ENCODE measurements at places on chromosomes 2 and 18.
A peak's percentile ranks its signal among the peaks of the same experiment; 100 is the strongest.

- DNase-seq = no peak
Observed at GRCh38 chr2:144415386-144415785, 104.5 kb downstream of the ZEB2 start.

- no peak for DNase-seq
Observed at GRCh38 chr2:120863661-120864320, 128.1 kb downstream of the GLI2 start.

DNA sequence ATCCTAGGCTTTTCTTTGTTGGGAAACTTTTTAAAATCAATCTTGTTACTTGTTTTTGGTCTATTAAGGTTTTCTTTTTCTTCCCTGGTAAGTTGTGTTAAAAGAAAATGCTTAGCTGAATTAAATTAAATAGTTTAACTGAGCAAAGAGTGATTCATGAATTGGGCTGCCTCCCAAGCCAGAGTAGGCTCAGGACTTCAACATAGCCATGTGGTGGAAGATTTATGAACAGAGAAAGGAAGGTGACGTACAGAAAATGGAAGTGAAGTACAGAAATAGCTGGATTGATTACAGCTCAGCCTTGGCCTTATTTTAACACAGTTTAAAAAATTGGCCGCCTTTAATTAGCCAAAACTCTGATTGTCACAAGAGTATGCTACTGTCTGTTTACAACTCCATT lies 27.9 kb upstream of the GALNT5 start:
- DNase-seq = no peak

- DNase-seq = no peak
Observed at GRCh38 chr18:76592981-76593381, 97.9 kb upstream of the ZNF516 start.

DNA sequence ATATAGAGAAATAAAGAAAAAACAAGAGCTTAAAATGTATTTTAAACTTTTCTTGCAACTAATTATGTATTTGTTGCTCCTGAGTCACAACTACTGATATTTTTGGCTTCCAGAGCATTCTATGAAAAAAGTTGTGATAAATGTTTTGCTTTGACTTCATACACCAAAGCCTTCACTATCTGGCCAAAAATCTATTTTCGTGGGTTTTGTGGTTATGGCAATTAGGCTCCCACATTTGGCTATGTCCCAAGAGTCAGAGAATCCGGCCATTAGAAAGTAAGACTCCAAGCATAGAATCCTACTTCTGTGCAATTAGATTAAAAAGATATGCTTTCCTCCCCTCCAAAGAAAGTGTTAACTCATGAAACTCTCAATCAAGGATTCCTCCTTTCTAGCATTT lies 1456.1 kb upstream of the ACVR2A start:
- DNase-seq = peak; percentile 88

DNA sequence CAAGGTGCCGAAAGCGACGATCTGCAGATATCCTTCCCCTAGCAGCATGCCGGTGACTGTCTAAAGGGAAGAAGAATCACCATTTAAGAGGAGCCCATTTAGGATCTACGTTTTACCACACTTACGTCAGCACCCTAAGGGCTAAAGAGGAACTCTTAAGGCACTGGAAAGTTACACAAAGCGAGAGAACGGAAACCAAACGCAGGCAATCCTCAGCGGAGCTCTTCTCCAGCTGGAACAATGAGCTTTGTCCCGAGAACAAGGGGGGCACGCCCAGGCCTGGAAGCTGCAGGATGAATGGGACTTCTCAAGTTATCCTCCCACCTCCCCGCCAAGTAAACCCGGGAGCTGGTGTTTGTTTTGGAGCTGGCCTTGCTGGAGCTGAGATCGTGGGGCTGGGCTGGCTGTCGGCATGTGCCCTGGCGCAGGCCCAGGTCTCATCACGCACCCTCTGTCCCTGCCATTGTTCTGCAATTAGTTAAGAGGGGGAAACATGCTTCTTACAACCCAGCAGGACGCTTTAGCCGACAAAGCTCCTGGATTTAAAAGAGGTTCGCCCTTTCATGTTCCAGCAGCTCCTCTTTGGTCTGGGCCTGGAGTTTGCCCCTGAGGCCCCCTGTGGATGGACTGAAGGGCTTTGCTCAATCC lies 36.4 kb downstream of the PXDN start:
- DNase-seq = no peak

- no peak for DNase-seq
Observed at GRCh38 chr2:110755491-110756078, 23.2 kb downstream of the ACOXL start.

GRCh38 chr2:199862788-199863187 lies 11.8 kb upstream of the FTCDNL1 start:
- DNase-seq = peak; percentile 46

GRCh38 chr2:202377207-202377761 lies 1.2 kb downstream of the BMPR2 start:
- no peak for DNase-seq

GRCh38 chr2:159362816-159363251 lies 76.3 kb upstream of the WDSUB1 start:
- no peak for DNase-seq

- DNase-seq = no peak
Observed at GRCh38 chr2:16686641-16687040, 21.0 kb upstream of the CYRIA start.

DNA sequence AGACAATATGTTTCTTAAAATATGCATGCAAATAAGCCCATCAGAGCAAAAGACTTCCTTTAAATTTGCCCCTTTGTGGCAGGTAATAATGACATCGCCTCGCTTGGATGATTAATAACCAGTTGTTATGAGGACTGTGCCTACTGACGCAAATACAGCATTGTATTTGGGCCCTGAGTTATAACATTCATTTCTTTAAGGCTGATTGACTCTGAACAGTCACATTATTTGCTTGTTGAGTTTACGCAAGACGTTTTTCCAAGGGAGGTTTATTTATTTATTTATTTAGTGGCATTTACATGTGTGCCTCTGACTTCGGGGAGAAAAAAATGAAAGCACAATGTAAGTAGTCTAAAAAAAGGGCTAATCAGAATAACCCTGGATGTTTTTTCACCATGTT lies 88.3 kb downstream of the SLC8A1 start:
- DNase-seq = no peak

DNA sequence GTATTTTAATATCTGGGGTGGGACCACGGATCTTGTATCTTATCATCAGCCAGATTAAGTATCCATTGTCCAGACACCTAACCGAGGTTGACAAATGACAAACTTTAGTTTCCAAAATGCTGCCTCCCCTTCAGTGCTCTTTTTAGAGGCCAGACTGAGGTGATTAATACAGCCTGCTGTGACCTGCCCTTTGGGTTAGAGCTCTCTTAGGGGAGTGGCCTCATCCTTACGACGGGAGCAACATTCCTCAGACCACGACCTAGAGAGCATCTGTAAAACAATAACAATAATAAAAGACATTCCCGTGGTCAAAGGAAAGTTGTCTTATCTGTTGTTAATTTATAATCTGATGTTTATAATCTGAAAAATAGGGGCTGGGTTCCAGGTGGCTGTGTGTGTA lies 405.3 kb downstream of the LPIN1 start:
- no peak for DNase-seq

DNA sequence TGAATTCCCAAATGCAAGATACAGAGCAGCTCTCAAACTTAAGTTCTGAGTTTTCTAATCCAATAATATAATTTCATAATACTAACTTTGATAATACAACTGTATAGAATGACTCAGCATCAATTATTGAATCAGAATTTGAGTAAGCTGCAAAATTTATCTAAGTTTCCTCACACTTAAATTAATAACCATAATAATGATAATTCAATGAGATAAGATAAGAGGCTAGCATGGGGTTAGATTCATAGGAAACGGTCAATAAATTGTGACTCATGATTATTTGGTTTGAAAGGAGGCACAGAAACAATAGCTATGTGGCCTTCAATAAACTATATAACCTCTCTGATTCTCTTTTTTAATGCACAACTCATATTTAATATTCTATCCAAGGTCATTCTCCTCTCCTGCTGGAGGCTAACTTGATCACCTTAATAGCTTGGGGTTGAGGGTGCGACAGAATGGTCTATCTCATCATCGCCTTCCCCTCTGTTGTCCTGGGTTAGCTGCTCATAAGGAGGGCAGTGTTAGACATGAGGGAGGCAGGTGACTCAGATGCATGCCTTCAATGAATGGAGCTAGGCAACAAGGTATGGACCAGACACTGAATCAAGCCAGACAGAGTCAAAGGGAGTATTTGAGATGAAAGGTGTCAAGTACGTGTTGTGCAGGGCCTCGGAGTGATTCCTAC lies 36.2 kb upstream of the BMP10 start:
- DNase-seq = no peak

DNA sequence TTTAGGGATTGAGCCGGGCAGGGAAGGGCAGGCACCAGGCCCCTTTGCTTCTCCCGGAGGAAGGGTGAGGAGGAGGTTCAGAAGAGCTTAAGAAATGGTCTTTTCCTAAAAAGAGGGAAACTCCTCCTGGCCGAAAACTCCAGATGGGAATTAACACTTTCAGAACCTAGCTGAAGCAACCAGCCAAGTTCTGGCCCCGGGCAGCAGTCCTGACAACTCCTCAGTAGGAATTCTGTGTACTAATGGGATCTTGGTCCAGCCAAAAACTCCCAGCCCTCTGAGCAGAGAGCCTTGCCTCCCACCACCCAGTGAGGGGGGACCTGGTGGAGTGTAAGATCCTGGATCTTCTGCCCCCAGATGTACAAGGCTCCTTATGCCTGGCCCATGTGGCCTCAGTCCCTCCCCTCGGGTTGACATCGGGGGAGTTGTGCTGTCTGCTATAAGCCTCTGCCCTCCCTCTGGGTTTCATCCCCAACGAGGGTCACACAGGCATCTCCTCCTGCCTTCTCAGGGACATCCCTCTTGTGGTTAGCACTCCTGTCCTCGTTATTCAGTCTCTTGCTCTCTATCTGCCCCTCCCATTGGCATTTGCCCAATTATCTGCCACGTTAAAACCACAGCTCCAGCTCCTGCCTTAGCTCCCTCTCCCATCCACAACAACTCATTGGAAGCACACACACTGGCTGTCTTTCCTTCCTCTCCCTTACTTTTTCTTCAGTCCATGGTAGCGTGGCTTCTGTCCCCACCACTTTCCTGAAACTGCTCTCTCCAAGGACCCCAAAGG lies 184.6 kb downstream of the CYP26B1 start:
- DNase-seq = no peak

DNA sequence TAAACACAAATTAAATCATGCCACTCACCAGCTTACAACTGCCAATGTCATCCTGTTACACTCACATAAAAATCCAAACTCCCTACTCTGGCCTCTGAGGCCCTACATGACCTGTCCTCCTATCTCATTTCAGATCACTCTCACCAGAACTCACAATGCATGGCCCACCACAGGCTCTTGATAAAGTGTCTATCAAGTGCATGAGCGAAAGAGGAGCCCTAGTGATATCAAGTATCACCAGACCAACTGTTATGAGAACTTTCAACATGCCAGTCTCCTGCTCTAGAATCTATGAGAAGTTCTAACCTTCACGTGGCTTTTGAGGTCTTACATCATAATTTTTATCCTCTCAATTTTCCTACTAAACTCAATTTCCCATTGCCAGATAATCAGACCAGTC lies 76.4 kb upstream of the CD226 start:
- DNase-seq = no peak

GRCh38 chr2:29235411-29235810 lies 120.2 kb downstream of the CLIP4 start:
- DNase-seq = no peak

GRCh38 chr2:105187531-105187930 lies 54.0 kb upstream of the GPR45 start:
- no peak for DNase-seq

- no peak for DNase-seq
Observed at GRCh38 chr2:151410485-151410834, 758 bp downstream of the RIF1 start.

- DNase-seq = peak; percentile 39
Observed at GRCh38 chr2:14081521-14081920, 551.0 kb upstream of the LRATD1 start.

DNA sequence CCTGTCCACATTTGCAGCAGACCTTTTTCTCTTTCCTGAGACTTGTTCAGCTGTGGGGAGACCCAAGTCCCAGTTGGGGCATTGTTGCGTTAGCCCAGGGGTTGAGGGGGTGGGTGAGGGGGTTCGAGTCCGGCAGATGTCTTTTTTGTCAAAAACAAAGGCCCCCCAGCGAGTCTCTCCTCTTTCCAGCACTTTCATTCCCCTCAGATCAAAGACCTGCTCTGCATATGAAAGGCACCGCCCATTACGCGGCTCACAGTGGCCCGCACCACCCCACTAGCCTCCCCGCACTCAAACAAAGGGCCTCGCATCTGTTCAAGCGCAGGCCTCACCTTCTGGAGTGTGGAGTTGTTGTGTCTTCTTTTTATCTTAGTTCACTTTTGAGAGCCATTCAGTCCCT lies 25.2 kb downstream of the TRABD2A start:
- no peak for DNase-seq

DNA sequence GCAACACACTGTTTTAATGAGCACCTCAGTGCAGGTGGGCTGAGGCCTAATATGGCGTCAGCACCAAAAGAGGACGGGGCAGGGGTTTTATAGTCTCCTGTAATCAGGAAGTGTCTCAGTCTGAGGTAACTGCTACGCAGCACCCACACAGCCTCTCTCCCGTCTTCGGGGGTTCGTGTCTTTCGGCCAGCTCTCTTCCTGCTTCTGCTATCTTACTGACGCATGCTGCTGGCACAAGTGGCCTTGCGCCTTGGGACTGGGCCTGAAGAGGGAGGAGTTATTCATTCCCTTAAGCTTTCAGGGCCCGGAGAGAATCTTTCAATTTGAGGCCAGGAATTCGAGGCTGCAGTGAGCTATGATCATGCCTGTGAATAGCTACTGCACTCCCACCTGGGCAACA lies 14.5 kb upstream of the PAPOLG start:
- DNase-seq = no peak

DNA sequence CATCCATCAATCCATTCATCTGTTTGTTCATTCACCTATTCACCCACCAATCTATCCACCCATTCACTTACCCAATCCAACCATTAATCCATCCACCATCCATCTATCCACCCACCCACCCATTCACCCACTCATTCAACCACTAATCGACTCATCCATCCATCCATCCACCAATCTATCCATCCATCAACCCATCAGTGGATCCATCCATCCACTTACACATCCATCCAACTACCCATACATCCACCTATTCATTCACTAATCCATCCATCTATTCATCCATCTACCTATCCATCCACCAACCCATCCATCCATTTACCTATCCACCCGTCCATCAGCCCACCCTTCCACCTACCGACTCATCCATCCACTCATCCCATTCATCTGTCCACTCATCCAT lies 11.3 kb downstream of the MYO7B start:
- no peak for DNase-seq

GRCh38 chr2:191853843-191854242 lies 7.0 kb upstream of the CAVIN2 start:
- no peak for DNase-seq

GRCh38 chr2:183179156-183179555 lies 54.9 kb downstream of the NUP35 start:
- DNase-seq = no peak

- DNase-seq = no peak
Observed at GRCh38 chr18:63105636-63106316, 213.8 kb downstream of the BCL2 start.

GRCh38 chr2:219309278-219309677 lies at the start of gene PTPRN:
TSS of gene PTPRN (minus strand) at chr2:219309401. CDS start at chr2:219309332, 69 bp downstream.
- DNase-seq = no peak

All from retinal pigment epithelial cell (primary cell).